Urinary bladder (tissue), 4 donors: ENCODE measurements at places on chromosomes 2 and 18. TPM values are rescaled to one million over a fixed set of nuclear protein-coding genes. Genes with fewer than 3 reads are reported as not detected.
A peak's percentile ranks its signal among the peaks of the same experiment; 100 is the strongest.

IKZF2 gene
- polyA plus RNA-seq: 2.4 TPM

ITGAV gene
- polyA plus RNA-seq: 33.1 TPM

ABCB11 gene
- polyA plus RNA-seq: 0.04 TPM

KCNE4 gene
- 37.0 TPM for polyA plus RNA-seq

RAB6C gene
- polyA plus RNA-seq: 0.08 TPM

SLC11A1 gene
- polyA plus RNA-seq: 19.7 TPM

UGT1A8 gene
- polyA plus RNA-seq: 0.56 TPM

IL36A gene
- polyA plus RNA-seq: not detected

STARD6 gene
- not detected for polyA plus RNA-seq

SOCS6 gene
- 12.1 TPM for polyA plus RNA-seq

ATP6V1C2 gene
- polyA plus RNA-seq: 0.56 TPM

PROM2 gene
- 25.1 TPM for polyA plus RNA-seq

FOXD4L1 gene
- 0.03 TPM for polyA plus RNA-seq

GRCh38 chr2:727071-727470, 49.9 kb upstream of the TMEM18 start:
- no peak for DNase-seq

DNA sequence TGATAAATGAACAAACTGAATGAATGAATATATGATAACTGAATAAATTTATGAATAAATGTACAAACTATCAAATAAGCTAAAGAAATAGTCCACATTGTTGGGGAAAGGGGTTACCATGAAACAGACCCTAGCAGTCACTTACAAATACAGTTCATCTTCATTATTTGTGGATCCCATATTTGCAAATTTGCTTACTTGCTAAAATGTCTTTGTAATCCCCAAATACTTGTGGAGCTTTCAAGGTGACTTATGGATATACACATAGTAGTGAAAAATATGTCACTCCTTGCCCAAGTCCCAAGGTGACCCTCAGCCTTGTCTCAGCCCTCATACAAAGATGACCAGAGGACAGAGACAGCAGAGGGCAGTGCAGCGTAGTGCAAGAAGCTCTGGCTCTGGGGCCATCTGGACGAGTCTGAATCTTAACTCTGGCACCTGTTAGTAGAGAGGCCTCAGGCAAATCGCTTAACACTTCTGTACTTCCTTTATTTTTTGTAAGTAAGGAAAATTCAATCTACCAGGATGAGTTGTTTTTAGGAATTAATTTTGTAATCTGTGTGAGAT, 3.1 kb downstream of the PAIP2B start:
- no peak for DNase-seq

DNA sequence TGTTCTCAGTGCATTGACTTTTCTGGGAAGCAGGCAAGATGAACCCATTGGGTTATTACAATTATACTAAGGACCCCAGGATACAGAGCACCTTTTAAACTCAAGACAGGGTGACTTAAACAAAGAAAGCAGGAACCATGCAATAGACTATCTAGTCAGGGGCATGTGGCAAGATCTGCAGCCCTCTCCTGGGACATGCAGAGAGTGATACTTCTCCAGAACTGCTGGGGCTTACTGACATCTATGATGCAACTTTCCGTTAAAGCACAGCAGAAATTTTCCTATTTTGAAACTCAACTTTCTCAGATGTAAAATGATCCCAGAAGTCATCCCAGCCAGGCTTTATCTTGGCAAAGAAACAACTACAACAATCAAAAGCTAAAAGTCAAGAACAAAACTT, 162.2 kb upstream of the HNMT start:
- no peak for DNase-seq

GRCh38 chr18:32974421-32975162, 201.8 kb upstream of the KLHL14 start:
- no peak for DNase-seq

GRCh38 chr18:79750980-79751571, 46.7 kb upstream of the KCNG2 start:
- no peak for DNase-seq

- DNase-seq: no peak
These were observed 52.3 kb upstream of the ITGB6 start for GRCh38 chr2:160252278-160252887.

DNA sequence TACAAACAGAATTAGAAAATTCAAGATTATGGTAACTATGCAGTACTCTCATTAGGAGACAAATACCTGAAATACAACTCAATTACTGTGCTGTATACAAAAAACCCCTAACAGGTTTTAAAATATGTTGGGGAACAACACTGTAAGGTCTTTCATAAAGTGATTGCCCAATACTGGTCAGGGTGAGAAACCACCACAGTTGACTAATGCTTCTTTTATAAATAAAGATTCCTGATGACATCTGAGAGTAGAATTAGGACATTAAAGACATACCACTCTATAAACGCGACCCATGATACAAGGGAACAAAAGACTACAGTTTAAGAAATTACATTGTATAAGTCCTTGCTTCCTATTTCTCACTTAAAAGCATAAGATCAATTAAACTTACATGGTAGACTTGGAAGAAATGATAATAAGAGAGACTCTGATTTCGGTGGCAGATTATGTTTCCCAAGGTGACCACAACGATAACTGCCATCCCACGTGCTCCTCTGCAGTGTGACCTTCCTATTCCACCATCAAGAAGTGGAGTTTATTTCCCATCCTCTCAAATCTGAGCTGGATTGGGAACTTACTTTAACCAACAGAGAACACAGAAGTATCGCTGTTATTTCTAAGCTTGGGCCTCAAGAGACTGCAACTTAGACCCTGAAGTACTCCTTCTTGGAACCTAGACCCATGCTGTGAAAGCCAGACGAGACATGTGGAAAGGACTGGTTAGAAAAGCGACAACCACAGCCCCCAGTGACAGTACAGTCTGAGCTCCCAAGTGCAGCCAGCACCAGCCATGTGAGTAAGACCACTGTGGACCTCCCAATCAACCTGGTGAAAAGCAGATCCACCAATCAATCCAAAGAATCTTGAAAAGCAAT, 52.3 kb downstream of the ZNF521 start:
- no peak for DNase-seq

- no peak for DNase-seq
These were observed 23.1 kb upstream of the KLF7 start for GRCh38 chr2:207188626-207189419.

- DNase-seq: no peak
These were observed 177.9 kb upstream of the SH3BP4 start for GRCh38 chr2:234773764-234774409.

GRCh38 chr2:119249311-119249710, 25.7 kb downstream of the STEAP3 start:
- DNase-seq: no peak

- DNase-seq: no peak
These were observed 33.9 kb upstream of the RMP24 start for GRCh38 chr18:35938562-35938961.

GRCh38 chr18:31510319-31510718, 12.3 kb downstream of the DSG2 start:
- no peak for DNase-seq

GRCh38 chr2:74293191-74293991, 49.8 kb downstream of the SLC4A5 start:
- DNase-seq: no peak

- DNase-seq: no peak
These were observed 117.1 kb downstream of the ZNF521 start for GRCh38 chr18:25234740-25235345.

DNA sequence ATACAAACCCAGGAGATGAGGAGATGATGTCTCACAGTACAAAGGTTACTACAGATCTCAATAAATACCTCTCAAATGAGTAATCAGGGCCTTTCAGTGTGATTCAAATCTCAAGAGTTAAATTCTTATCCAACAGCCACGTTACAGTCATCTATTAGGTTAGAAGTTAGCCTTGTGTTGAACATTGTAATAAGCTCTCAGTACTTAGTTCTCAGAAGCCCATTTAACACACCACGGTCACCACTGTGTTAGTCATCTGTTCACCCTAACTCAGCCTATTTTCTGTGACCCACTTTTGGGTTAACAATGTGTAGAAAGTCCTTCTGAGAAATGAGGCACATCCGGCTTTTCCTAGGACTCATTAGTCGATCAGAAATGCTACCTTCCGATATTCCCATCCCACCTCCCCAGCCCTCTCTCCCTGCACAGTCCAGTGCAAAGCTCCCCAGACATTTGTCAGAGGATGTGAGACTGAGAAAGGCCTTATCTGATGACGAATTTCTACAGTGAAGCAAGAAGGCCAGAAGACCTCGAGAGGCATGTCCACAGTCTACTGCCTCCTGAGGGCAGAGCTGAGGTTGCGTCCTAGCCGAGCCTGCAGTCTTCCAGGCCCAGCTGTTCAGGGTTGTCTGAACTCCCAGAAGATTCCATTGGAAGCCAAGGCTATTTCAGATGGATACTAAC, 92.6 kb downstream of the ACTR2 start:
- DNase-seq: no peak

- DNase-seq: no peak
These were observed 94.0 kb downstream of the PLB1 start for GRCh38 chr2:28589746-28590463.

DNA sequence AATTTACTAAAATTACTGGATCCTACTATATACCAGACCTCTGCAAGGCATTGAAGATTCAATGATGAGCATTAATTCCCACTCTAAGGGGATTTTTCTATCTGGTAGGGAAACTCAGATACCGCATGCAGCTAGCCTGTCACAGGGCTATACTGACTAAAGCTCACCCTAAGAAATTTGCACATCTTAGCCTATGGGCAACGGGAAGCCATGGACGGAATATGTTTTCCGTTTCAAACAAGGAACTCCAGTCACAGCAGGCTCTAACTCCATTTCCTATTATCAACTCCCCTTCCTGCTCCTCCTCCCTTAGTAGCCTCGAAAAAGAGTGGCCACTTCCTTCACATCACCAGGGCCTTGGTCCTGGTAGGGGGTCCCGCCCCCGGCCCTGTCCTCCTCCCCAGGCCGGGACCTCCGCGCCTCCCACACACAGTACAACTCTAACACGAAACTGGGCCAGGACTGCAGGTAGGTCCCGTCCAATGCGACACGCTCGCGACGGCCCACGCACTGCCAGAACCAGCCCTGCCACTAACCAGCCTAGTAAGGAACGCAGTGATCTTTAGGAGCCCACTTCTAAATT, 659 bp upstream of the COX5B start:
- no peak for DNase-seq

- no peak for DNase-seq
These were observed 65.3 kb downstream of the CYBRD1 start for GRCh38 chr2:171587567-171587966.

GRCh38 chr2:236550701-236551465, 18.7 kb upstream of the ACKR3 start:
- DNase-seq: no peak

GRCh38 chr2:201116115-201116958, at the start of gene CFLAR:
Gene CFLAR (plus strand): TSS chr2:201116164. CDS start chr2:201129866, 13,702 bp downstream.
- DNase-seq: peak; percentile 53

DNA sequence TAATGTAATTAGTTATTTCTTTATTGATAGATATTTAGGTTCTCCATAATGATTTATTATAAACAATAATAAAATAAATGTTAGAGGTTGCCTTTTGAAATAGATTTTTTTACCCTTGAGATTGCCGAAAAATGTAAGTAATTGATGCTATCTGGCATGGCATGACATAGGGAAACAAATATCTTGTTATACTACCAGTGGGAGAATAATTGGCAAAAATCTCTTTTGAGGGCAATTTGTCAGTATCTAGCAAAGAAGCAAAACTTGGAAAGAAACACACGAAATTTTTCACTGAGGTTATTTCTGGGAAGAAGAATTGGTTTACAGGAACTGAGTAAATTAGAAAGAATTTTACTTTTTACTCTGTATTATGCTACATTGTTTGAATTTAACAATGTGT, 547.2 kb upstream of the SETBP1 start:
- no peak for DNase-seq

DNA sequence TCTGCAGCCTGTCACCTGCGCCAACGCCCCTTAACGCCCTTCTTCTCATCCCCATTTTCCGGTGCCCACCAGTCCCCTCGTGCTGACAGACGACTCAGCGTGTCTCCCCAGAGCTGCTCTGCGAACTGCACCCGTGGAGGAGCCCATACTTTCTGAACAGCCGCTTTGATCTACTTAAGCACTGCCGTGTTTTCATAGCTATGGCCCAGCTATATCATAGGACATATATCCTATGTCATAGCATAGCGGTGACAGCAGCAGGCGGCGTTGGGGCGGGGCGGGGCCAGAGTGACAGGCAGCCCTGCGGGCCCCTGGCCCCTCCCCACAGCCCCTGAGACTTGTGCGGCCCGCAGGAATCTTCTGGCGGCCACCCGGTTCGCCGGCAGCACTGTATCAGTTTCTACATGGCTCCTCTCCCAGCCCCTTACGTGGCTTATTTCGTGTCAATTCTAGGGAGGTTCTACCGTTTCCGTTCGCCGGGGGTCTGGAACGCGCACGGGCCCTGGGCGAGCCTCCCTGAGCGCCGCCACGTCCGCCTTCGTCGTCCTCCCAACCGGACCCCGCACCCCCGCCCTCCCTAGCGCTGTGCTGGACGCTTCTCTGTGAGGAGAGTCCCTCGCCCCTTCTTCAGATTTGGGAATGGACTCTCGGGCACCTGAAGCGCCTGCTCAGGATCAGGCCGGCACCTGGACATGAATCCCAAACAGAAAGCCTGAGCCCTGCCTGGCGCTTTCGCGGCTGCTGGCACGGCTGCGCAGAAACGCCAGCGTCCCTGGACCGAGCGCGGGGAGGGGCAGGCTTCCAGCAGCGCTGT, 35.4 kb downstream of the PTPN18 start:
- DNase-seq: no peak

DNA sequence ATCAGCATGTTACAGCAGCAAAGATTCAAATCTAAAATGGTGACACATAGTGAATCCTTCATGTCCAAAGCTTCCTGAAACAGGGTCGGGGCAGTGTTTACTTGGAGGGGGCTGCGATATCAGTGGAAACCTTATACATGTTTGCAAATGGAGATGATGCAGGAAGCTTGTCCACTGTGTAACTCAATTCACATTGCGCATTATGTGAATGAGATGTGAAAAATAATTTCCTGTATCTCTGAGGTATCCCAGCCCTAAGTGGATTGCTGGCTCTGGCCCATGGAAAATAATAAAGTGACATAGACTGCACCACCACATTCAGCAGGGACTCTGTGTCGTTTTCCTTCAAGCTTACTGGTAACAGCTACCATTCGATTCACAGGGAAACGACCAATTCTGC, 505.5 kb downstream of the GALR1 start:
- peak; percentile 15 for DNase-seq

DNA sequence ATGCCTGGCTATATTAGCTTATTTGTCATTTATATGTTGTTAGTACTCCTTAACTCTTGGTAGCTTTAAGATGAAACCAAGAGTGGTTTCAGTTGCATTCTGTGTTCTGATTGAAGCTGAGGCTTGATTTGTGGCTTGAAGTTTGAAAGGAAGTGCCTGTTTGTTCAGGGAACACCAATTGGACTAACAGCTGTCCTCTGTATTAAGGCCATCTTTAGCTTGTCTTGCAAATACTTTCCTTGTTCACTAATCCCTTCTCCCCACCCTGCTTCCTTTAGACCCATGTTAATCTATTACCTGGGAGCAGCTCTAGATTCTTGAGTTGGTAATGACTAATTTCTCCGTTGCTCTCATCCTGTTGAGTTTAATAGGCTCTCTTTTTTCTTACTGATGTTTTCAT, 13.4 kb downstream of the ITGA6 start:
- DNase-seq: no peak

GRCh38 chr18:45342653-45343052, 272.6 kb upstream of the SLC14A2 start:
- no peak for DNase-seq
